HepG2 (cell line): ENCODE measurements at places on chromosomes 5 and 9. TPM values are rescaled to one million over a fixed set of nuclear protein-coding genes. Genes with fewer than 3 reads are reported as not detected.

Gene LCN15
- polyA plus RNA-seq, result 32.9 and 53.7 TPM in 2 replicates

Gene CD14
- polyA plus RNA-seq, result 4.7 and 9.8 TPM in 2 replicates

Gene LCN1
- not detected in 2 replicates for polyA plus RNA-seq

Gene IL33
- 0.03 and 0.05 TPM in 2 replicates for polyA plus RNA-seq

Gene CSF1R
- 0.01 TPM in 1 of 2 replicates, not detected in the other for polyA plus RNA-seq

GRCh38 chr5:96730586-96730985 lies 68.4 kb downstream of the CAST start:
- H3K27me3 ChIP-seq, result no peaks in the 10 kb centered on the region
- no peak for DNase-seq
- H3K36me3 ChIP-seq, result no peaks in the 10 kb centered on the region
- no peak overlapping the region for H3K4me3 ChIP-seq
- H3K27ac ChIP-seq, result no peak overlapping the region

Gene PHF24
- 0.05 TPM in 1 of 2 replicates, not detected in the other for polyA plus RNA-seq

- H3K36me3 ChIP-seq, result no peaks in the 10 kb centered on the region
- H3K4me1 ChIP-seq, result peaks cover 15% of the 10 kb centered on the region
- no peak overlapping the region for H3K4me3 ChIP-seq
Observed at GRCh38 chr9:5624655-5625054, 4.3 kb upstream of the RIC1 start.

GRCh38 chr5:20030125-20030524 lies 42.1 kb upstream of the CDH18 start:
- H3K27ac ChIP-seq, result no peak overlapping the region
- no peaks in the 10 kb centered on the region for H3K36me3 ChIP-seq
- H3K4me1 ChIP-seq, result no peaks in the 10 kb centered on the region

Gene WNT8A
- 0.04 TPM in 1 of 2 replicates, not detected in the other for polyA plus RNA-seq

DNA sequence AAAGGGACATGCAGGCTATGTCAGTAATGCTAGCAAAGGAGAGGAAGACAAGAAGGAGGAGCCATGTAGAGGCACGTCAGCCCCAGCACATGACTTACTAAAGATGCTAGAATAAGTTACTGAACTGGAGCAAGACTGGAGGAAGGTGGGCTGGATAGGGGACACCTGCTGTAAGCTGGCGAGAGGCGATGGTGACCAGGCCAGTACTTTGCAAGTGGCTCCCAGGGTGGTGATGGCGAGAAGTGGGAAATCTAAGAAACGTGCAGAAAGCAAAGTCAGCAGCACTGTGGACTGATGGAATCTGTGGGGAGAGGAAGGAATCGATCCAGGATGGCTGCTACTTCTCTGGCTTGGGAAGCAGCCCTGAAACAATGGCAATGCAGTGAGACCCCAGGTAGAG lies 617.1 kb upstream of the ADAMTS16 start:
- no peaks in the 10 kb centered on the region for H3K27me3 ChIP-seq
- H3K27ac ChIP-seq, result no peak overlapping the region
- H3K4me1 ChIP-seq, result no peaks in the 10 kb centered on the region
- no peaks in the 10 kb centered on the region for H3K36me3 ChIP-seq

Gene SHOC1
- polyA plus RNA-seq, result not detected in 2 replicates

DNA sequence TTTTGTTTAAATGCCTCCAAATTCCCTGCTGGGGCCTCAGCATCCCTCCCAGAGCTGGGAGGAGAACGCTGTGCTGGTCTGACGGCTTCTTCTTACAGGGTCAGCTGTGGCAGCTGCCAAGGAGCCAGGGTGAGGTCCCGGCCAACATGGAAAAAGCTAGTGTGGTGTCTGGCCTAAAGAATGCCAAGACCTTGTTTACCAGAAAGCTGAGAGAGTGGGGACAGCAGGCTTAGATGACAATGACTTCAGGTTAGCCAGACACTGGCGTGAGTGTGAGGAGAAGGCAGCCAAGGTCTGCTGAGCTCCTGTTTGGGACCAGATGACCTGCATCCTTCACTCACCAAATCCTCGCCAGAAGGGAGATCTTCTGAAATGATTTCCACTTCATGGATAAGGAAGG lies 112.5 kb downstream of the CRB2 start:
- no peaks in the 10 kb centered on the region for H3K27me3 ChIP-seq
- peaks cover 78% of the 10 kb centered on the region for H3K4me1 ChIP-seq
- H3K4me3 ChIP-seq, result no peak overlapping the region
- no peak for DNase-seq
- peak overlapping the region; percentile 90 for H3K27ac ChIP-seq
- no peaks in the 10 kb centered on the region for H3K36me3 ChIP-seq

GRCh38 chr9:127805620-127806019 lies 2.9 kb downstream of the FPGS start:
- no peaks in the 10 kb centered on the region; the same call in 2 of the 3 replicates for H3K27me3 ChIP-seq
- peak; percentile 51 for DNase-seq
- no peak overlapping the region for H3K4me3 ChIP-seq
- no peak overlapping the region for H3K27ac ChIP-seq
- H3K36me3 ChIP-seq, result peaks cover 12% of the 10 kb centered on the region

DNA sequence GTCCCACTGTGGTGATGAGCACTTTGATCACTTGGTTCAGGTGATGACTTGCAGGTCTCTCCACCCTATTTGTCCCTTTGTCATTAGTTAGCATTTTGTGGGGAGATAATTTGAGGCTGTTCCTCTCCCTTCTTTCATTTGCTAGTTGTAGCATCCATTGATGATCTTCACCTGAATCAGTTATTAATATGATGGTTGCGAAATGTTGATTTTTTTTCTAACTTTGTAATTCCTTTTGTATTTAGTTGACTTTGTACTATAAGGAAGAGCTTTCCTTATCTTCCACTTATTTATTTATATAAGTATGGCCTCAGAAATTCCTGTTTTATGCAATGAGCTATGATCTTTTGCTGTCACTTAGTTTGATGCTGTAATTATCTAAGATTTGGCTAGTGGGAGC lies 12.6 kb downstream of the TRIO start:
- H3K27ac ChIP-seq, result no peak overlapping the region
- DNase-seq, result no peak
- no peaks in the 10 kb centered on the region for H3K36me3 ChIP-seq

GRCh38 chr5:54728588-54728915 lies 211.0 kb downstream of the SNX18 start:
- DNase-seq, result no peak
- H3K27me3 ChIP-seq, result no peaks in the 10 kb centered on the region; the same call in 2 of the 3 replicates
- H3K36me3 ChIP-seq, result no peaks in the 10 kb centered on the region
- no peak overlapping the region for H3K27ac ChIP-seq
- no peaks in the 10 kb centered on the region for H3K4me1 ChIP-seq
- H3K4me3 ChIP-seq, result no peak overlapping the region

DNA sequence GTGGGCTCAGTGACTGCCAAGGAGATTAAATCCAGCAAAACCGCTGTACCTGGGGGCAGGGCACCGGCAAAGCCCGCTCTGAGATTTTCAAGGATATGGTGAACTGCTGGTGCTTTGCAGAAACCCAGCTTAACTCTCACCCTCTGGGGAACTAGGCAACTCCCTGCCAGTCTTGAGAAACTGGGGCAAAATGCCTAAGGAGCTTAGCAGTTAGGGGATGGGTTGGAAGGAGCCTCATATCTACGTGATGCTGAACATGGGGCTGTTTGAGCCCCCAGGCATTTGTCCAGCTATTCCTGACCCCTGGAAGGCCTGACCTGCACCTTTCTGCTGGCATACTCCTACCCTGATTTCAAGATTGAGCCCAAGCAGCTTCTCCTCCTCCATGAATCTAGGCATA lies 108.6 kb upstream of the TBC1D2 start:
- H3K27me3 ChIP-seq, result no peaks in the 10 kb centered on the region
- H3K4me1 ChIP-seq, result no peaks in the 10 kb centered on the region
- no peak overlapping the region for H3K27ac ChIP-seq

Gene AK8
- 0.09 and 0.11 TPM in 2 replicates for polyA plus RNA-seq

Gene FRMD3
- 1.9 and 3.2 TPM in 2 replicates for polyA plus RNA-seq

- H3K27me3 ChIP-seq, result no peaks in the 10 kb centered on the region
- no peaks in the 10 kb centered on the region for H3K36me3 ChIP-seq
- H3K4me3 ChIP-seq, result no peak overlapping the region
Observed at GRCh38 chr5:60410427-60410826, 289.5 kb downstream of the DEPDC1B start.

Gene FAM153A
- 0.22 TPM in 1 of 2 replicates, not detected in the other for polyA plus RNA-seq

DNA sequence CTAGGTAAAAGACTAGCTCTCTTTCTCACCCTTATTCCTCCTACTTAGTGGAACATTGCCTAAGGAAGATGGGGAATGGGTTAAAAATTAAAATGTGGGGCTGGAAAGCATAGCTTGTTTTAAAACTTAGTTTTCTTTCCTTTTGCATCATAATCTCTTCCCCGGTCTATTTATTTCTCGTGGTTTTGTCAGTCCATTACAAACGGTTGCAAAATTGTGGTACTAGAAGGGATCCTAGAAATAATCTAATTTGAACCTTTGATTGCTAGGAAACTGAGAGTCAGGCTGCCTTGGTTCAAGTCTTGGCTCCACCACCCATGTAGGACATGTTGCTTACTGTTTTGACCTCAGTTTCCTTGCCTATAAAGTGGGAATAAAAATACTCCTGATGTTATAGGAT lies 1.3 kb downstream of the IL31RA start:
- no peak for DNase-seq
- no peak overlapping the region for H3K27ac ChIP-seq
- H3K27me3 ChIP-seq, result no peaks in the 10 kb centered on the region; the same call in 1 of the 2 replicates
- H3K36me3 ChIP-seq, result no peaks in the 10 kb centered on the region

Gene TMEFF1
- 0.87 and 1.1 TPM in 2 replicates for polyA plus RNA-seq

DNA sequence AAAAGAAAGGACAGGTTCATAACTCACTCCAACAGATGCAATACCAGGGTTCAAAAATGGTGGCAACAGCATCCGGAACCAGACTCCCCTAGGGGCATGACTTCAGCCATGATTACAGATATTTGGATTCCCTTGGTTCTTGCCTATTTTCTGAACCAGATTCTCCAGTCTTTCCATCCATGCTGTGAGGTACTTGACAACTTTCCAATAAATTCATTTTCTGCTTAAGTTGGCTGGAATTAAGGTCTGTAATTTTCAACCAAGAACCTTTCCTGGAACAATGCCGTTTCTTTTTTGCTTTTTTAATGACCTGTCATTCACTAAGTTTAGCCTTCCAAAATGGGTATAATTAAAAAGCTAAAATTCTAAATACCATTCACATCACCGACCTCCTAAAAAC lies 52.2 kb downstream of the SCAI start:
- DNase-seq, result no peak
- H3K27me3 ChIP-seq, result no peaks in the 10 kb centered on the region
- H3K36me3 ChIP-seq, result no peaks in the 10 kb centered on the region
- no peak overlapping the region for H3K27ac ChIP-seq
- peaks cover 15% of the 10 kb centered on the region for H3K4me1 ChIP-seq
- H3K4me3 ChIP-seq, result no peak overlapping the region

- H3K27me3 ChIP-seq, result no peaks in the 10 kb centered on the region
- no peak overlapping the region for H3K27ac ChIP-seq
- no peak for DNase-seq
- H3K4me3 ChIP-seq, result no peak overlapping the region
Observed at GRCh38 chr5:155750101-155750500, 576.9 kb upstream of the SGCD start.

DNA sequence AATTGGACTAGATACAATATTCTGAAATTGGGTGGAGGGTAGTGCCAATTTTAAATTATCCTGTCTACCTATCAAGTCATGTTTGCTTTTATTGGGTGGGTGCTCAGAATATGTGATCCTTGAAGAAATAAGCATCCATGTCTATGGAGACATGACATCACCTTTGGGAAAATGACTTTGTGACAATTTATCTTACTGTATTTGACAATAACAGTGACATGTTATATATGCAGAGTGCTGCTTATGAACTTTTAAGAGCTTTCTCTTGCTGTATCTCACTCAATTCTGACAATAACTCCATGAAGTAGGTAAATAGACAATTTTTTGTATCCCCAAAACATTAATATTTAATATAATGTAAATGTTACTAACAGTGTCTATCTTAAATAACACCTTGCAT lies 15.1 kb upstream of the ACTBL2 start:
- no peaks in the 10 kb centered on the region for H3K27me3 ChIP-seq
- no peaks in the 10 kb centered on the region for H3K4me1 ChIP-seq
- H3K36me3 ChIP-seq, result no peaks in the 10 kb centered on the region
- no peak for DNase-seq

DNA sequence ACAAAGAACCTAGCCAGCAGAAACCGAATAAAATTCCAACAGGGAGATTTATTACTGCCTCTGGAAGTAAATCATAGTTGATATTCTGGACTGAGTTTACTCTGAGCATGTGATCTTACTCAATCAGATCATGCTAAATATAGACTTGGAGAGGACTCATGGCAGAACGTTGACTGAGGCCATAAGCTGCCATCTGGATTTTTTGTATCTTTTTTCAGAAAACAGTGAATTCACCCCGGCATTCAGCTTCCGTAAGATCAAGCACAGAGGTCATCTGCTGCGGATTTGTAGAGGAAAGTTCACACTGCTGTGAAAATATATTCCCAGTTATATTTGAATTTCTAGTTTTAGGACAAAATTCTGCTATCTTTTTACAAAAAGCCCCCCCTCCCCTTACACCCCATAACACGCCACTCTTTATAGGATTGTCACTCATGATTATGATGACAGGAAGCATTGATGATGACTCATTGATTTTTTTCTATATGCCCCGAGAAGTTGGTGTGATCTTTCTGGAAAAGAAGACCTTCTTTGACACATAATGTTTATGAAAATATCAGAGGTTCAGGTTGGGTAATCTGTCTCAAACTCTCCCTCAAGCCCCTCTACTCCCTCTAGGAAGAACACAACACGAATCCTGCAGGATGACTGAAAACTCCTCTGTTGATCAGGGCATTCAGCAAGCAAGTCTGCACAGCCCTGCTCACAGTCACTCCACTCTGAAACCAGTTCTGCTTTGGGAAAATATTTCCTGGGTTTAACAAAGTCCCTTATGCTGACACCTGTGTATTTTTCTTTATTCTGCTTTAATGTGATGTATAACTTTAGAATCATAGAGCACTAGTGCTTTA lies 70.8 kb downstream of the NXNL2 start:
- no peak overlapping the region for H3K4me3 ChIP-seq
- no peaks in the 10 kb centered on the region for H3K4me1 ChIP-seq
- no peak overlapping the region for H3K27ac ChIP-seq
- no peak for DNase-seq
- H3K27me3 ChIP-seq, result no peaks in the 10 kb centered on the region
- H3K36me3 ChIP-seq, result no peaks in the 10 kb centered on the region

GRCh38 chr5:103315455-103315854 lies 56.9 kb downstream of the MACIR start:
- H3K36me3 ChIP-seq, result no peaks in the 10 kb centered on the region
- DNase-seq, result no peak
- H3K27ac ChIP-seq, result no peak overlapping the region
- no peak overlapping the region for H3K4me3 ChIP-seq

DNA sequence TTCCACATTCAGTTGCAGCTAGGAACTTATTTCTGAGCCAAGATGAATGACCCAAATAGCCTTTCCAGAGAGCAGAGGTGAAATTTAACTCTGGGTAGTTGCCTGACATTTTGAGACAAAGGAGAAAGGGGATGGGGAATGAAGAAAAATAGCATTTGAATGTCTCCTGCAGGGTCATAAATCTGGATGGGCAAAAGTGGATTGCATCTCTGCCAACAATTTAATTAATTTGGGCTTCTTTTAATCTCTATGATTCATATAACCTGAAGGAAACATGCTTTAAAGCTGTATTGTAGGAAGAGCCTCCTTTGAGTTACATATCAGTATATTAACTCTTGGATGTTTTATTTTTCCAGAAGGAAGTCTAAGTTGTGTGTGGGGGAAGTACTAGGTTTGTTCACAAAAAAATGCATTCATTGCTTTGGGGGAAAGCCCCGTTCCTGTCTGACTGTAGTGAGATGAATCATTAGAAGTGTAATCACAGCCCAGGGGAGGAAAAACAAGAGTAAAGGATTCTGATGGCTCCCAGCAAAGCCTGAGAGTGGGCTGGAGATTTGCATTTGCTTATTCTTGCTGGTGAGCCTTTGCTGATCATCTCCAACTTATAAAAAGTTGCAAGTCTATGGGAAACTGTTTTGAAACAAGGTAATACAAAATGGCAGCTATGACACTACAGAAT lies 133.0 kb upstream of the IQGAP2 start:
- H3K27me3 ChIP-seq, result peaks cover 10% of the 10 kb centered on the region; the same call in 2 of the 3 replicates
- H3K4me1 ChIP-seq, result peaks cover 4% of the 10 kb centered on the region
- no peak overlapping the region for H3K27ac ChIP-seq

Gene ECSCR
- 0.13 and 0.18 TPM in 2 replicates for polyA plus RNA-seq
